Heart left ventricle (tissue), 16 donors: ENCODE measurements at places on chromosomes 6 and 20. TPM values are rescaled to one million over a fixed set of nuclear protein-coding genes. Genes with fewer than 3 reads are reported as not detected.

The ARFGEF3 gene
- 1.0 TPM for total RNA-seq

The ZFP57 gene
- not detected for total RNA-seq

The CALHM5 gene
- total RNA-seq: 1.4 TPM

The MYLK4 gene
- 1.6 TPM for total RNA-seq

The IL17F gene
- total RNA-seq: not detected

The PROKR2 gene
- total RNA-seq: not detected

The IL17A gene
- not detected for total RNA-seq

The TRIM40 gene
- total RNA-seq: not detected

The GPR63 gene
- 1.2 TPM for total RNA-seq

The GHRH gene
- not detected for total RNA-seq

The PDE7B gene
- 15.4 TPM for total RNA-seq

The TCF19 gene
- 1.8 TPM for total RNA-seq

The MAN1A1 gene
- 12.6 TPM for total RNA-seq

The FOXA2 gene
- not detected for total RNA-seq

The OR2H1 gene
- total RNA-seq: not detected

The NR2E1 gene
- total RNA-seq: not detected

The EDN1 gene
- 4.1 TPM for total RNA-seq

The CD83 gene
- 0.56 TPM for total RNA-seq

The LY6G6D gene
- 0.75 TPM for total RNA-seq

The ZBP1 gene
- total RNA-seq: not detected

The GSTA3 gene
- not detected for total RNA-seq

The THEMIS gene
- total RNA-seq: not detected

The KDM1B gene
- total RNA-seq: 10.0 TPM

The KCTD20 gene
- total RNA-seq: 34.7 TPM

The ZNF311 gene
- total RNA-seq: 0.12 TPM

The KCNS1 gene
- not detected for total RNA-seq

The FHL5 gene
- total RNA-seq: 2.0 TPM

The CST4 gene
- total RNA-seq: not detected

The IDH3B gene
- total RNA-seq: 225 TPM

The CLPSL2 gene
- not detected for total RNA-seq

The MDFI gene
- total RNA-seq: 0.88 TPM

The KHDC1L gene
- total RNA-seq: not detected

The PSMB1 gene
- 146 TPM for total RNA-seq

The VSX1 gene
- 0.96 TPM for total RNA-seq

The ACTL10 gene
- 0.29 TPM for total RNA-seq

The HDGFL1 gene
- not detected for total RNA-seq

The TGIF2 gene
- 8.2 TPM for total RNA-seq

The TMEM170B gene
- total RNA-seq: 5.6 TPM

The GGTLC1 gene
- total RNA-seq: not detected

The COL9A1 gene
- 1.7 TPM for total RNA-seq

The WFDC2 gene
- total RNA-seq: not detected

The DNMT3B gene
- total RNA-seq: 0.83 TPM

The FLOT1 gene
- total RNA-seq: 188 TPM

The LTB gene
- not detected for total RNA-seq

The FRS3 gene
- 5.8 TPM for total RNA-seq

The MTRF1L gene
- 17.0 TPM for total RNA-seq
